D341Med (cell line): ENCODE measurements at places on chromosomes 5 and 9.

GRCh38 chr5:116658141-116658540, 83.5 kb upstream of the SEMA6A start:
- no peak for DNase-seq

- peak; percentile 31 for DNase-seq
Measured at GRCh38 chr5:43017428-43017815, 22.7 kb downstream of the ANXA2R start.

- DNase-seq, result no peak
Measured at GRCh38 chr5:65126542-65127069, 355.1 kb downstream of the ADAMTS6 start.

GRCh38 chr5:32707418-32707997, 3.6 kb upstream of the NPR3 start:
- no peak for DNase-seq

DNA sequence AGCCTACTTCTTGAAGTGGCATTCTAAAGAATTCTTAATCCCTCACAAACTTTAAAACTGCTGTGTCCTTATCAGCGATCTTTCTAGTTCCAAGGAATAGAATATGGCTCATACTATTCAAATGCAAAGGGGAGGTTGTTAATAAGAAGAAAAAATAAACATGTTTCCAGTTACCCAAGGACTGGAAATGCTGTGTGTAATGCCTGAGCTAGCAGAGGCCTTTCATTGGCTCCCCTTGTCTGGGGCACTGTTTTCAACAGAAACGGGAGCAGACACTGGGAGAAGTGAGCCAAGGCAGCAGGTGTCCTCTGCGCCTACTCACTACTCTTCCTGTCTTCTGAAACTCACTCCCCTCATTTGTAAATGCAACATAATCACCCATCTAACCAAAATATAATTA, 253.0 kb downstream of the MARCHF11 start:
- no peak for DNase-seq

GRCh38 chr9:88508326-88508725, 26.7 kb upstream of the NXNL2 start:
- no peak for DNase-seq

- no peak for DNase-seq
Measured at GRCh38 chr5:77852514-77853352, 76.6 kb upstream of the TBCA start.

GRCh38 chr9:91143642-91144041, 218.1 kb downstream of the AUH start:
- no peak for DNase-seq

GRCh38 chr5:176734756-176735342, 75.5 kb upstream of the UNC5A start:
- DNase-seq, result no peak

DNA sequence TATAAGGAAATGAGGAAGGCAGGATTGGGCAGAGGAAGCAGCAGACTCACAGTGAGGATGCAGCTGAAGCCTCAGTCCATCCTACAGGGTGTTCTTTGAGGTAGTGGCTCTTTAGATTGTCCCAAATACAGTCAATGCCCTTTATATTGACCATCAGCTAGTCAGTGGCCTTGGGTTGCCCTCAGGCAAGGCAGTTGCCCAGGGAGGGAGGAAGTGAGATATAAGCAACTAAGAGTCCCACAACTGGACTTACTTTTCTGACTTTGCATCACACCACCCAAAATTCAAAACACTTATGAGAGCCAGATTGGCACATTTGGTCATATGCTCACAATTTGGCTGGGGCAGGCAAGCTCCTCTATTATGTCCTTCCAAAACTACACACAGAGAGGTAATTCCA, 9.4 kb upstream of the SLC12A2 start:
- DNase-seq, result no peak

GRCh38 chr9:26244661-26245451, 566.6 kb upstream of the TUSC1 start:
- DNase-seq, result no peak

DNA sequence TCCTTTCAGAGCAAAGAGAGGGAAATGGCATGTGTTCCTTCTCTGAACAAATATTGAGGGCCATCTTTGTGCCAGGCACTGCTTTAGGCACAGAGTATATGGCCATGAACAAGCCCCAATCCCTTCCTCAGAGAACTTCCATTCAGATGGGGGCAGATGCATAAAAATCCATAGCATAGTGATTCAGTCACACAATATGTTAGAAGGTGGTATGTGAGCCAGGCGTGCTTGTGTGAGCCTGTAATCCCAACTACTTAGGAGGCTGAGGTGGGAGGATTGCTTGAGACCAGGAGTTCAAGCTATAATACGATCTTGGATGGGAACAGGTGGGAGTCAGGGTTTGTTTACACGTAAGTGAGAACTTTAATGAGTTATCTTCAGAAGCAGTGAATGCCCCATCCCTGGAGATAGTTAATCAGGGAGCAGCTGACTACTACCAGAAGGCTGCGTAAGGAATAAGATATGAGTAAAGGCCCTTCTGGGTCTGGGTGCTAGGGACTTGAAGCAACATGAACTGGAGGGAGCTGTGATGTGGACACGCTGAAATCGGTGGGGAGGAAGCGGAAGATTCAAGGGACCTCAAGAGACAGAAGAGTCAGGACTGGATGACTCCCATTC, 27.1 kb downstream of the NANS start:
- DNase-seq, result no peak

GRCh38 chr5:42157215-42157614, 232.1 kb downstream of the FBXO4 start:
- DNase-seq, result no peak

DNA sequence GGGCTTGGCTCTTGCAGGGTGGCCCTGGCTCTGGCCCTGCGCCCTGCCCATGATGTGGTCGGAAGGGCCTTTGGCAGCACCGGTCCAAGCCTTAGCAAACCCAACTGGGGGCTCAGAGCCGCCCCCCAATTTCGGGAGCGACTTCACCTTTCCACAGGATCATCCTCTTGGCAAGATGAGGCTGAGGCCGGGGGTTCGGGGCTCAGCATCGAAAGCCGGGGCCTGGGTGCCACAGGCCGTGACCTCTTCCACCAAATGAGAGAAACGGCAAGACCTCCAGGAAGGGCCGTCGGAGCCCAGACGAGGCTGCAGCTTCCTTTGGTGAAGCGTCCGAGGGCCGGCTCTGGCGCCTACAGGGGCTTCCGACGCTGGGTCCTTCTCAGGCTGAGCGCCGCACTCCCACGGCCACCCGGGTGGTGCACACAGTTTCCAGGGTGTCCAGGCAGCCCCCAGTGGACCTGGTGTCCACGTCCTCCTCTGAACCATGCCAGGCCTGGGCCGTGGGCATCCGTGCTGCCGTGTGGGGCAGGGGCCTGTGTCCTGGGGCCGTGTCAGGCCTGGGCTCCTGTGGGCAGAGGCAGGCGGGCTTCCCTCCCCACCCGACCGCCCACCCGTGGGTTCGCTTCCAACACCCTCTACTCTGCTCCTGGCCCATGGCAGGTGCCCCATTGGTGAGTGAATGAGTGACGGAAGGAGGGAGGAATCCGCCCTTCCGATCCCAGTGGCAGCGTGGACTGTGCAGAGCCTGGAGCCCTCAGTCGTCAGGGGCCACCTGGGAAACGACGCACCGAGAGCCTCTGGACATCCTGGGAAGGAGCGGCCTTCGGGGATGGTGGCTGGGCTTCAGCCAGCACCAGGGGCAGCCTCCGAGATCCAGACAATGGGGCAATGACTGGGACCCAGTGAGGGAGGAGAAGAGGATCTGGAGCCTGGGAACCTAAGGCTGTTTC, 5.2 kb upstream of the AGPAT2 start:
- no peak for DNase-seq

DNA sequence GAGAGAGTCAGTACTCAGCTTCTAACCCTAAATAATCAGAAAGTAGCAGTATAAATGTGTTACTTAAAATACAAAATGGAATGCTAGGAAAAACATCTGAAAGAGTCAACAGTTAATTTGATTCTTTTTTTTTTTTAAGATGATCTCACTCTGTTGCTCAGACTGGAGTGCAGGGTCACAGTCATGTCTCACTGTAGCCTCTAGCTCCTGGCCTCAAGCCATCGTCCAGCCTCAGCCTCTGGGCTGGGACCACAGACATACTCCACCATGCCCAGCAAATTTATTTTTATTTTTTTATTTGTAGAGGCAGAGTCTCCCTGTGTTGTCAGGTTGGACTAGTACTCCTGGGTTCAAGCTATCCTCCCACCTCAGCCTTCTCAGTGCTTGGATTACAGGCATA, 424.9 kb downstream of the IRX2 start:
- no peak for DNase-seq

- DNase-seq, result no peak
Measured at GRCh38 chr5:72561148-72561972, 54.1 kb upstream of the ZNF366 start.

DNA sequence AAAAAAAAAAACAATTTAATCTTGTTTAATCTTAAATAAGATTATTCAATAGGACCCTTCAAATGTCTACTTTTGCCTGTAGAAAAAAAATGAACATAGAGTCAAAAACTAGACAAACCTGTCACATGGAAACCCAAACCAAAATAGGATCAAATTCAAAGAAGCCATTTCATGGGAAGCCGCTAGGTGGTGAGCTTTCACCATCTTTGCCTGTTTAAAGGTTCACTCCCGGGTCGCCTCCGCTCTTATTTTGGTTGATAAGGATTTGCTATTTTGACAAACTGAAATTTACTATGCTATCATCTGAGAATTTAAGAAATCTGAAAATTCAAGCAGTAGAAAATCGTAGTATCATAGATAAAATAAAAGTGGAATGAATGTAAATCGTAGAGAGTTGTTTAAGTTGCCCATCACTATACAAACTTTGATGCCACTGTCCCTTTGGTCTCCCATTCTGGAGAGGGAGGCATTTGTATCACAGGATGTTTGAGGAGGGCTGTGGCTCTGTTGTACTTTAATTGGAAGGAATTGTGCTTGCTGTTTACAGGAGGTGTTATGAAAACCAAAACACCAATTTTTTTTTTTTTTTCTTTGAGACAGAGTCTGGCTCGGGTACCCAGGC, 43.5 kb upstream of the DNAH5 start:
- peak; percentile 73 for DNase-seq

GRCh38 chr9:131335368-131335755, 45.8 kb downstream of the PLPP7 start:
- no peak for DNase-seq

DNA sequence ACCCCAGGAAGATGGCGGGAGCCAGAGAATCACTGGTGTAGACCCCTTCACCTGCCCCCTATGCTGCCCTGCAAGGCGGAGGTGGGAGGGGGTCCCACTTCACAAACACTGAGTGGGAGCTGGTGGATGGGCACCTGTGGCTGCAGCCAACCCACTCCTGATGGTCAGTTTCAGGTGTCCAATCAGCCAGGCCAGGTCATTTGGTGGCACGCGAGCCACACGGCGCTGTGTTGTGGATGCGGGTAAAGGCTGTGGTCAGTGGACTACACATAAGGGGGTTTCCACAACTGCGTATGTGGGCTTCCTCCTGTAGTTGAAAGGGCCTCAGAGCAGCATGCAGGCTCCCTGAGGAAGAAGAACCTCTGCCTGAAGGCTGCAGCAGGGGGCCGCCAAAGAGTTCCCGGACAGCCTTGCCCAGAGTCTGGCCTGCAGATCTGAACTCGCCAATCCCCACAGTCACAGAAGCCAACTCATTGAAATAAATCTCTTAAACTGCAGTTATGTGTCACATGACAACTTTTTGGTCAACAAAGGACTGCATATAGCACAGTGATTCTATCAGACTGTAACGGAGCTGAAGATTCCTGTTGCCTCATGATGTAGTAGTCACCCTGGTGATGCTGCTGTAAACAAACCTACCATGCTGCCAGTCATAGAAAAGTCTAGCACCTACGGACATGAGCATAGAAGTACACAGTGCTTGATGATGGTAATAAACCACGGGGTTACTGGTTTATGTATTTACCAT, 284.7 kb upstream of the IRX2 start:
- no peak for DNase-seq

DNA sequence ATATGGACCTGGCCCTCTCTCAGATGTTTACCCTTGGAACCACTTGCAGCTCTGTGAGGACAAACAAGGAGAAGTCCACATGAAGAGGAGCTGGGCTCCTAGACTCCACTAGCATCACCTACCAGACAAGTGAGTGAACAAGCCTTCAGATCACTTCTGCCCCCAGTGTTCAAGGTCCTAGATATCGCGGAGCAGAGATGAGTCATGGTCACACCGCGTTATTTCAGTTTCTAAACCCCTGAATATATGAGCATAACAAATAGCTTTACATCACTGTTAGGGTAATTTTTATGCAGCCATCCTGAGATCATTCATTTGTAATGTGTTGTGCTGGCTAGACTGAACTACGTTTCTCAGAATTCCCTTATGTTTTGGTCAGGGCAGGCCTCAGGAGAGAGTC, 77.0 kb upstream of the DAP start:
- no peak for DNase-seq

GRCh38 chr9:79571309-79572031, at the start of gene TLE4:
Gene TLE4, plus strand, starts transcription at chr9:79571965. Its CDS starts 826 bp downstream, at chr9:79572791.
- peak; percentile 97 for DNase-seq

GRCh38 chr9:68678430-68678829, 26.6 kb upstream of the PIP5K1B start:
- peak; percentile 58 for DNase-seq

GRCh38 chr5:132102101-132102701, 28.6 kb downstream of the CSF2 start:
- no peak for DNase-seq

- DNase-seq, result peak; percentile 40
Measured at GRCh38 chr5:108728566-108729241, 19.0 kb upstream of the FER start.
